H54 (cell line): ENCODE measurements at places on chromosomes 13 and 19.
A peak's percentile ranks its signal among the peaks of the same experiment; 100 is the strongest.

DNA sequence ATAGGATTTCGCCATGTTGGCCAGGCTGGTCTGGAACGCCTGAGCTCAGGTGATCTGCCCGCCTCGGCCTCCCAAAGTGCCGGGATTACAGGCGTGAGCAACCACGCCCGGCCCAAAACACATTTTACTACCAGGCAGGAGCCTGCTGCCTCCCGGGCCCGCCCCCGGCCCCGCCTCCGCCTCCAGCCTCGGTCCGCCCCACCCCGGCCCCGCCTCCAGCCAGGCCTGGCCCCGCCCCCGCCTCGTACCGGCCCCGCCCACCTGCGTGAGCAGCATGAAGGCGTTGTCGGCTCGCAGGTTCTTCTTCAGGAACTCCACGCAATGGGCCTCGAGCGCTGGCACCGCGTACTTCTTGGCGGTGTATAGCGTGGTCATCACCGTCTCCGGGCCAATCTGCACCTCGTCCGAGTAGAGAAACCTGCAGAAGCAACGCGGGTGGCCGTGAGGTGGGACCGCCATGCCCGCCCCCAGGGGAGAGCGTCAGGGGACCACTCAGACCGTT, 22.7 kb downstream of the BTBD2 start:
- DNase-seq: no peak

DNA sequence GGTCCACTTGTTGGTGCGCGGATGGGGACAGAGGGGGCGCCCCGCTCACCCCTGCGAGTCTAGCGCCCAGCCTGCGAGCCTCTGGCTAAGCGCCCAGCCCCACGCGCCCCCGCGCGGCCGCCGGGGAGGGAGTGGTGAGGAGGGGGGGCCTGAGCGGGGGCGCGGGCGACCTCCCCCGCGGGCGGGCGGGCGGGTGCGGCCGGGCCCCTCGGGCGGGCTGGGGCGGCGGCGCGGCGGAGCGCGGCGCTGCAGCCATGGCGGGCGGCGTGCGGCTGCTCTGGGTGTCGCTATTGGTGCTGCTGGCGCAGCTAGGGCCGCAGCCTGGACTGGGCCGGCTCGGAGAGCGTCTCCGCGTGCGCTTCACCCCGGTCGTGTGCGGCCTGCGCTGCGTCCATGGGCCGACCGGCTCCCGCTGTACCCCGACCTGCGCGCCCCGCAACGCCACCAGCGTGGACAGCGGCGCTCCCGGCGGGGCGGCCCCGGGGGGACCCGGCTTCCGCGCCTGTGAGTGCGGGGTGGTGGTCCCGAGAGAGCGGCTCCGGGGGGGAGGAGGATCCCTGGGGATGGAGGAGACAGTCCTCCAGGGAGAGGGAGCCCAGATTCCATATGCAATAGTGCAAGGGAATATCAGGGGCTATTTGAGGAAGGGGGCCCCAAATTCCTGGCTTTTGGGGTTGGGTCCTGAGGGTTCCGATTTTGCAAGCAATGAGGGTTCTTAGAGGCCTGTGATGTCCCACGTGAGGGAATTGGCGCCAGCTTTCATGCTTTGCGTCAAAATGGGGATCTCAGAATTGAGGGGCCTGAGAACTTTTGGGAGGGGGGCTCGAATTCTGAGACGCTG, at the start of gene LTBP4:
Gene LTBP4, plus strand, starts transcription at position 236 of the 841 bp plus-strand sequence. Its CDS starts 19 bp downstream, at position 255.
- DNase-seq: no peak

GRCh38 chr13:30818323-30818960, 83.1 kb downstream of the ALOX5AP start:
- no peak for DNase-seq

- DNase-seq: no peak
Observed at GRCh38 chr13:25233861-25234260, 53.4 kb downstream of the MTMR6 start.

GRCh38 chr19:7766535-7766934, 3.5 kb downstream of the CLEC4M start:
- DNase-seq: no peak

DNA sequence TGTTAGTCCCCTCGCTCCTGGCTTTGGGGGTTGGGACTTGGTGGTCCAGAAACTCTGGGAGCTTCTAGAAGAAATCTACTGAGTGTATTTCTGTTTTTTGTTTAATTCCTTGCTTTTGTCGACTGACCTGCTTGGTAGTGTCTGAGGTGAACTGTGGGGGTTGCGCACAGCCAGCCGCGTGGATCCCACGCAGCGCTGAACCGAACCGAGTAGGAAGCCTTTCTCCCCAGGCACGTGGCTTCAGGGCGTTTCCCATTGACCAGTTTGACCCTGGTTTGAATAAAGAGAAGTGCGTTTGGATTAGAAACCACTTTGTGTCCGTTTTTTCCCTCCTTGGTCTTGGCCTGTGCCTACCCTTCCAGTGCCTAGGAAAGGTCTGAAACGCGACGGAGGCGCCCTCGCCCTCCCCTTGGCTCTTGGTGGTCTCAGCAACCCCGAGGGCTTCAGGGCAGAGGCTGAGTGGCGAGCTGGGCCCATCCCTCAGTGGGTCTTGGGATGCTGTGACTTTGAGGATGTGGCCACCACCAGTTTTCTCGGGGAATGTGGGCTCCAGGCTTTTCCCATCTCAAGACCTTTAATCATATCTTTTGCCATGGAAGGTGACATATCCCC, 2.7 kb upstream of the RPS15 start:
- no peak for DNase-seq

- DNase-seq: no peak
Observed at GRCh38 chr19:8108560-8109445, 40.6 kb downstream of the FBN3 start.

GRCh38 chr13:21219036-21219381, 42.6 kb downstream of the MRPL57 start:
- DNase-seq: no peak

GRCh38 chr13:52847682-52848432, 583 bp downstream of the PCDH8 start:
- no peak for DNase-seq

DNA sequence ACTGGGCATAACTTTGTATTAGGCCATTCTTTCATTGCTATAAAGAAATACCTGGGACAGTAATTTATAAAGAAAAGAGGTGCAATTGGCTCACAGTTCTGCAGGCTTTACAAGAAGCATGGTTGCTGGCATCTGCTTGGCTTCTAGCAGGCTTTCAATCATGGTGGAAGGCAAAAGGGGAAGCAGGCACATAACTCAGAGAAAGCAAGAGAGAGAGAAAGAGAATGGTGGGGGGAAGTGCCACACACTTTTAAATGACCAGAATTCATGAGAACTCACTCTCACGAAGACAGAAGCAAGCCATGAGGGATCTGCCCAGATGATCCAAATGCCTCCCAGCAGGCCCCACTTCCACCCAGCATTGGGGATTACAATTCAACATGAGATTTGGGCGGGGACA, 179.7 kb downstream of the SPRY2 start:
- DNase-seq: no peak

DNA sequence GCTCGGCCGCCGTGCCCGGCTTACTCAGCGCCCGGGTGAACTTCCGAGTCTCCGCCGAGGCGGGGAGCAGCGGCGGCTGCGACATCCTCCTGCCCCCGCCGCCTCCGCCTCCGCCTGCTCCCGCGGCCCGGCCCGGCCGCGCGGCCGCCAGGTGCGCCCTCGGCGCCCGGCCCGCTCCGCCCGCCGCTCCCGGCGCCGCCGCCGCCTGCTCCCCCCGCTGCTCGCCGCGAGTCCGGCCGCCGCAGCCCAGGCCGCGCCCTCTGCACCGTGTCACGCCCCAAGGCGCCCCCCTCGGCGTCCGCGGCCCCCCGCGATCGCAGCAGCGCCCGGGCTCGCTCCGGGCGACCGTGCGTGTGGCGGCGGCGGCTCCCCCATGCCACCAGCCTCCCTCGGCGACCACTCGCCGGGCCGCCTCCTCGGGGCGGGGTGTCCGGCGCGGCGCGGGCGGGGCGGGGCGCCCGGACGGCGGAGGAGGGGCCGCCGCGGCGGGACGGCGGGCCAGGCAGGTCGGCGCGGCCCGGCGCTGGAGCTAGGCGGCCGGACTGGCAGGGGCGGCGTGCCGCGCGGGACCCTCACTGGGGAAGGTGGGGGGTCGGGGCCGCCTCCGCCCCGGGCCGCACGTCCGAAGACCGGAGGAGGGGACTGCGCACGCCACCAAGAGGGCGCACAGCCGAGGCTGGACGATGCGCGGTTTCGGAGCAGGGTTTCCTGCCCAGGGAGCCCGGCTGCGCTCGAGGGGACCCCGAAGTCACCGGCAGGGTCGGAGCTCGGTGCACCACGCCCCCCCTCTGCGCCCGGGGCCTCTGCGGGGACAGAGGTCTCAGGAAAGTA, 108.6 kb upstream of the DOCK9 start:
- peak; percentile 79 for DNase-seq

DNA sequence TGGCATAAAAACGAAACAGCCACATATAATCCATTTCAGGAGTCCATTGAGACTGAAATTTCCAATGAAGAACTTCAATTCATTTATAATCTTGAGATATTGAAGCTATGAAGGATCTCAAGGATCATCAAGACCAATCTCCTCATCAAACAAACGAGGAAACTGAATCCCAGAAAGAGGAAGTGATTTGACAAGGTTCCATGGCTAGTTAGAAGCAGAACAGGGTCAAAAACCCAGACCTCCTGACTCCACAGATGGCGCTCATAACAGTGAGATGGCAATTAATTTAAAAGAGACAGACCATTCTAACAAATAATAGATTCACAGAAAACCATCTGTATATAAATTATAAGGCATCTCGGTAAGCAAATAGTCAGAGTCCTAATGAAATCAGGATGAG, 229.7 kb downstream of the KCTD12 start:
- DNase-seq: no peak

- DNase-seq: no peak
Observed at GRCh38 chr13:32040689-32041088, 9.1 kb downstream of the FRY start.

DNA sequence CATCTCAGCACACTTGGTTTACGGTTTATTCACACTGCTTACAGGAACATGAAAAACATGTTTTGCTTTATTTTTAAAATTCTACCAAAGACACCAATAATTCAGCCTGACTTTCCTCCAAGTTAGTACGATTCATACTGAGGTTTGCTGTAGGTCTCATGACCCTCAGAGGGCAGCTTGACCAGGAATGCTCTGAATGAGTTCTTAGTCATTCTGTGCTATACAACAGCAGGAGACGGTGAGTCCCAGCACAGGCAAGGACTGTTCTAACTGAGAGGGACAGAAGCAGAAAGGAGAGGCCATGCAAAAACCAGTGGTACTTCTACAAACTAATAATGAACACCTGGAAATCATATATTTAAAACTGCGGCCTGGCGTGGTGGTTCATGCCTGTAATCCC, 6.4 kb downstream of the GRTP1 start:
- DNase-seq: peak; percentile 95

DNA sequence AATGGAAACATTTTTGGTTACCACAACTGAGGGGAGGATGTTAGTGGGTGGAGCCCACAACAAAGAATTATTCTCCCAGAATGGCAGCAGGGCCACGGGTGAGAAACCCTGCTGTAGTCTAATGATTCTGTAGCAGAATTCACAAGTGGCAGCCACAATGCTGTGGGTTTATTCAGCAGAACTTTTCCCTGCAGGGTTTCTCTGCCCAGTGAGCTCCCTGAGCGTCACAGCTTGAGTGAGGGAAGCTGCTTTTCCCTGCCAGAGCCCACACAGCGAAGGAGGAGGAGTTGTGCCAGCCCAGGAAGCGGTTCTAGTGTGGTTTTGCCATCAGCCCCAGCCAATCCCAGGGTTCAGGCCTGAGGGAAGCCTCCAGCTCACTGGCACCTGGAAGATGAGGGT, 4.4 kb downstream of the ATP12A start:
- no peak for DNase-seq

DNA sequence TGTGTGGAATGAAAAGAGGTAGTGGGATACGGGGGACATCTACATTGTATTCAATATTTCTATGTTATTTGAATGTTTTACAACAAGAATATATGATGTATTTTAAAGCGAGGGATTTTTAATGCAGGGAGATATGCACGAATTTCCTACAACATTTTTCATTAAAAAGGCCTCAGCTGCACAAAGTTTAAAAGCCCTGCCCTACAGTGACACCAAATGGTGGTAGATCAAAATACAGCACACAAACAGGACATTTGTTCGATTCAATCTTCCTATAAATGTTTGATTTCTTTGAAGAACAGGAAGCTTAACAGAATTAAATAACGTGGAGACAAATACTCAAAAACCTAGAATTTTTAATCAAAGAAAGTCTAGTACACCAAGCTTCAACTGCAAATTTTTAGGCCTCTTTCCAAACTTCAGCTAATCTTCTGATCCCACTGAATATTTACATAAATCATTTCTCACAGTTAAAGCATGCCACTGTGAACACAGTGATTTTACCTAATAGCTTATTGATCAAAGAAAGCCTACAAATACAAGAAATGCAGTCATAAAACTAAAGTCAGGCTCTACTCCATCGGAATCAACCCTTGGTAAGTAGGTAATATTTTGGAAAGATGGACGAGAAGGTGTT, 257.2 kb downstream of the DIAPH3 start:
- DNase-seq: no peak

DNA sequence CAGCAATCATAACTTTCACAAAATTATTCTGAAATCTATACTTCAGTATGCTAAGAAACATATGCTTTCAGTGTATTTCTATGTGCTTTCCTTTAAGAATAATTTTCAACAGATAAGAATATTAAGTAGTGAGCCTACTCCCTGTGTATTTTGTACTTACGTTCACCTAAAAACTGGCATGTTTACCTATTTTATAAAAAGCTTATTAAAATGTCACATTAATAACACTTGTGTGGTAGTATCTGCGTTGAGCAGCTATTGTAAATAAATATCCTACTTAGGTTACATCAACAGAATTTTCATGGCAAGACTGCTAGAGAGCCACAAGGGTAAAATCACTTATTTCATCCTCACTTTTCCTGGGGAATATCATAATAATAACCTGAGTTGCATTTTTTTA, 113.4 kb upstream of the SLITRK5 start:
- no peak for DNase-seq

GRCh38 chr13:36673838-36674326, at the start of gene SERTM1:
TSS of gene SERTM1 (plus strand) at chr13:36674020. CDS start at chr13:36695079, 21,059 bp downstream.
- DNase-seq: no peak

DNA sequence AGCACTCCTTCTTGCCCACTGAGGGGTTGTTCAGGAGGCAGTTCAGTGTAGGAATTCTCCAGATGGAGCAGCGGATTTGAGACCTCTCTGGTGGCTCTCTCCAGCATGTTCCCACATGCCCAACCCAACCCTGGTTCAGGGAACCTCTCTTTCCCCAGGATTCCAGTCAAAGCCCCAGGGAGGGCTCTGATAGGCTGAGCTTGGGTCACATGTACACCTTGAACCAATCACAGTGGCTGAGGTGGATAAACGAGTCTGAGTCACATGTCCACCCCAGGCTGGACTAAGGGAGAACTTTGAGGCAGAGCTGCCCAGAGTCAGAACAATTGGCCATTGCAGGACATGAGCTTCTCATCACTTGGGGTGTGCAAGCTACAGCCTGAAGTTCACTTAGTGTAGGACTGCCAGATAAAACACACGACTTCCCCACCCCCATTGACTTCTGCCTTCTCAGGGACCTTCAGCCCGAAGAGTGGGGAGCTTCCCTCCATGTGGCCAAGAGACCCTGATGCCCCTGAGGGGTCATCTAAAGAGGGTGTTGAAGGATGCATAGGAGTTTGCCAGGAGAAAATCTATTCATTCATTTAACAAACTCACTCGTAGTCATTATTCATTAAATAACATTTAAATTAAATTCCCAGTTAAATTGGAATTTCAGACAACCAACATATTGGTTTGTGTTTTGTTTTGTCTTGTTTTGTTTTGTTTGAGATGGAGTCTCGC, 4.0 kb upstream of the MAST3 start:
- DNase-seq: peak; percentile 79
